Cortex of kidney (tissue), 1 donor: ENCODE measurements at places on chromosomes 2 and 18.

- no peak for DNase-seq
Observed at GRCh38 chr2:170044751-170045478, 133.0 kb upstream of the MYO3B start.

- no peak for DNase-seq
Observed at GRCh38 chr2:70501728-70502127, 51.9 kb downstream of the TGFA start.

GRCh38 chr2:165584126-165584654 is 114.7 kb downstream of the CSRNP3 start:
- no peak for DNase-seq

- no peak for DNase-seq
Observed at GRCh38 chr2:3461801-3462492, 57.4 kb downstream of the ADI1 start.

DNA sequence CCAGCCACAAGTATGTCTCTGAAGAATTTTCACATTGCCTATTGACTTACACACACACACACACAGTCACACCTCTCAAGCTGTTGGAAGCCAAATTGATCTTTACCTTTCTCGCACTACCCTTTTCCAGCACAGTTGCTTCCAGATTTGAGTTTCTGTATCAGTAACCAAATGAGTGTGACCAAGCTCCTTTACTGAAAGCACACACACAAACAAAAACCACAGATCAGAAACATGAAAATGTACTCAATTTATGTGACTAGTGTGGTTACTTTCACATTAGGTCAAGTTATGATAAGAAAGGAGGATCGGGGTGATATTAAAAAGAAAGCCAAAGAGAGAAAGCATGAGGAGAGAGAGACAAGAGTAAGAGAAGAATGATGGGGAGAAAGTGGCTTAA is 993.9 kb upstream of the POU3F3 start:
- DNase-seq, result no peak

- DNase-seq, result no peak
Observed at GRCh38 chr2:98824256-98825019, 93.5 kb upstream of the MGAT4A start.

GRCh38 chr18:55864281-55864680 is 276.3 kb upstream of the TCF4 start:
- no peak for DNase-seq

GRCh38 chr2:12554224-12555011 is 162.3 kb upstream of the TRIB2 start:
- DNase-seq, result no peak

GRCh38 chr2:45134726-45135125 is 125.5 kb upstream of the SIX2 start:
- DNase-seq, result no peak

GRCh38 chr18:9095297-9096006 is 7.0 kb upstream of the NDUFV2 start:
- DNase-seq, result no peak

GRCh38 chr2:58182527-58182926 is 58.6 kb downstream of the FANCL start:
- DNase-seq, result no peak

DNA sequence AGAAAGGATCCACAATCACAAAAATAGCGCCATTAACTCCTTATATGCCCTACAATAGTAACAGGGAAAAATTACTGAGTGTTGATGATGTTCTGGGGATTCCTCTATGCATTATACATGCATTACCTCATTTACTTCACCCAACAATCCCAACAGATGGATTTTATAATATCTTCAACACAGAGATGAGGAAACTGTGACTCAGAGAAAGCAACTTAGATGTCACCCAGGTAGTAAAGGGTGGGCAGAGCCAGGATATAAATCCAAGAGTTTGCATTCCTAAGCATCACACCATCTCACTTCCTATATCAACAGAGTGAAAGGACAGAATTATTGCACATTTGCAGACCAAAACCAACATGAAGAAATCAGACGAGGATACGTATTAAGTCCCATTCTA is 144.2 kb downstream of the TCF4 start:
- DNase-seq, result no peak

DNA sequence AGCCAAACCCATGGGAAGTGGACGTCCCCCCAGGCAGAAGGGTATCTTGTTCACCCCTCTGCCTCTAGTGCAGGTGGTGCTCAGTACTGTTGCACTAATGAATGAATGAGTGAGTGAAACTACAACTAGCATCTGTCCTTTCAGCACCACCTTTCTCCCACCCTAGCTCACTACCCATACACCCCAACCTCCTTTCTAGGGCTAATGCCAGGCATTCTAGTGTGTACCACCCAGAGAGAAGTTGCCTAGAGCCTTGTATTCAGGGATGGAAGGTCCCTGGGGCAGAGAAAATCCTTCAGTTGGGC is 22.5 kb downstream of the CCT7 start:
- DNase-seq, result no peak

DNA sequence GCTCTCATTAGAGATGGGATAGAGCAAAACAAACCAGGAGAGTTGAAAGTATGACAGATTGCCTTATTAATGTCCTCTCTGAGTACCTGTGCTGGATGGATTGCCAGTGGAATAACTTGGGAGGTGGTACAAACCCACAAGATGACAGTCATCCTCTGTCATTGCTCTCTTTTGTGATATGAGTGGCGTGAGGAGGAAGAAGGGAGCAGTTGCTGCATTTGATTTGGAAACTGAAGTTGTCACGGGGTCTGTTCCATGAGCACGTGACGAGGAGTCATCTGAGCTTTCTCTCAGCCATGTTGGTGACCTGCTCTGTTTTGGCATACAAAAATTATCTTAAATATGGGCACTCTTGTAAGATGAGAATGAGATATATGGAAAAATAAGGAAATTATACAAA is 204.9 kb downstream of the FAM210A start:
- no peak for DNase-seq

- no peak for DNase-seq
Observed at GRCh38 chr2:207241198-207241597, 75.5 kb upstream of the KLF7 start.

DNA sequence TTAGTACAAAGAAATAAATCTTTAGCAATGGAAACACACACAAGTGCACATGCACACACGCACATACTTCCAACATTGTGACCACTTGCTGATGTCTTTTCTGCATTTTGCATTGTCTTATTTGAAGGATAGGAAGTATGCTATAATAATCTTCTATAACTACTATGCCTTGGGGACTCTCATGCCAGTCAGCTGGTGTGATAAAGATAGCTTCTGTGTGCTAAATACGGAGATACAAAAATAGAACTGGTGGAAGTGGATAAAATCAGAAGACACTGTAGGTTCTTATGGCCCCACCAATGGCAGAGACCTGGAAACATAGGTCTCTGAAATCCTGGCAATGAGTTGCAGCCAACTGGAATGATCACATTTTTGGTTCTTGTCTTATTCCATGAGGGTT is 31.5 kb upstream of the RASGRP3 start:
- DNase-seq, result no peak

- no peak for DNase-seq
Observed at GRCh38 chr2:269356-270030, 4.7 kb downstream of the ACP1 start.

DNA sequence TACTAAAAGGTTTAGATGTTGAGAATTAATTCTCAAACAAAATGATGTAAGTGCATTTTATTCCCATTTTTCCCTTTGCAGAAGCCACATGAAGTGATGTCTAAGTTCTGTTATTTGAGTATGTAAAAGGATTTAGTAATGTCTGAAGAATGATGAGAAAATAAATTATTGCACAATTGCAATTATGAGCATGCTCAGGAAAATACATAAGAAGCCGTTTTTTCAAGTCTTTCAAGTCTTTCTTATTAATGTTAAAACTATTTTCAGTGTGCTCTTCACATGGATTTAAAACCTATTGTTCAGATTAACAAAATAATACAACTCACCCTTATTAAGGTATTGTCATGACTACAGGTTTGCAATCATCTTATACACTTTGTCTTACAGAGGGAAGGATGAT is 331.4 kb upstream of the NETO1 start:
- no peak for DNase-seq

- DNase-seq, result no peak
Observed at GRCh38 chr2:19327496-19327895, 30.9 kb downstream of the OSR1 start.

DNA sequence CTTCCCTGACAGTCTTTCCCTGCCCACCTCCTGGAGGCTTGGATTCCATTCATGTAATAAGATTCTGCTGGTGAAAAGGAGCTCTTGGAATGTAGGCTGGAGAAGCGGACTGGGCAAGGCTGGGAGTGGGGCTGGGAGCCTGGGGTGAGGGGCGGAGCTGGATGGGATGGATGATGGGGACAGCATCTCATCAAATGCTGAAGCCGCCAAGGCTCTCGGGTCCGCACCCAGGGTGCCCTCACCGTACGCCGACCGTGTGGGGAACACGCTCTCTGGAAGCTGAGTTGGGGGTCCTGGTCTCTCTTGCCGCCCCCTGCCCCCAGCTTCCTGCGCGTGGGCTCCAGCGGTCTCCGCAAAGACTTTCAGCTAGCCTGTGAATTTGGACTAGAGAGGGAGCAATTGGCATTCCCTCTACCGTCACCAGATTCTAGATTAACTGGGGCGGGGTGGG is 9.1 kb downstream of the RAX start:
- DNase-seq, result no peak

- no peak for DNase-seq
Observed at GRCh38 chr18:34866739-34867138, 156.6 kb downstream of the DTNA start.

DNA sequence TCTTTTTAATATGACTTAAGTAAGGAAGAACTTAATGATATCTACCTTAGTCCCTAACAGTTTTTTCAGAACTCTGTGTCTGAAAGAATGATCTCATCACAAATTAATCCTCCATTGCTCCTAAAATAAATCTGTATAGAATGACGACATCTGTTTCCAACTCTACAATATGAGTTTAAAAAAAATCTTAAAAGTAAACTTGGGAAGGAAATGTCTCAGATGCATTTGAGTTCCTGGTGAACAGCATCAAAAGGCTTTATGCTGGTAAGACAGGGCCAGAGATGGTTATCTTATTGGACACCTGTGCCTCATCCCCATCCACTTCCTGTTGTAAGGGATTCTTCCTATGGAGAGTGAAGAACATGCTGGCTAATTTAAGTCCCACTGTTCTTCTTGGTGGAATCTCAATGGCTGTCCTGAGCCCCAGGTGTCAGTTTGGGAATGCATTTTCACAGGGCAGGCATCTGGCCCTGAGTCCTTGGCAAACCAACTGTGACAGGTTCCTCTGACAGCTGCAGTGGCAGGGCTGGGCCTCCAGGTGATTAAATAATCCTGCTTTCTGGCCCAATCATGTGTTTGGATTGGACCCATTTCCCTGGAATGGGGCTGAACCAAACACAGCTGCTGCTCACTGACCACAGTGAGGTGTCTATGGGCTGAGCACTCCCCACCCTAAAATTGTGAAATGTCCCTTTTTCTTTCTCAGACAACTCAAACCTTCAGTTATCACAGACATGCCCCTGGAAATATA is 12.9 kb upstream of the NCKAP5 start:
- DNase-seq, result no peak

- no peak for DNase-seq
Observed at GRCh38 chr2:240991378-240992263, 6.8 kb upstream of the SNED1 start.

GRCh38 chr2:205352593-205352992 is 329.7 kb upstream of the NRP2 start:
- DNase-seq, result no peak

GRCh38 chr18:23752363-23752762 is 63.1 kb downstream of the LAMA3 start:
- DNase-seq, result no peak

DNA sequence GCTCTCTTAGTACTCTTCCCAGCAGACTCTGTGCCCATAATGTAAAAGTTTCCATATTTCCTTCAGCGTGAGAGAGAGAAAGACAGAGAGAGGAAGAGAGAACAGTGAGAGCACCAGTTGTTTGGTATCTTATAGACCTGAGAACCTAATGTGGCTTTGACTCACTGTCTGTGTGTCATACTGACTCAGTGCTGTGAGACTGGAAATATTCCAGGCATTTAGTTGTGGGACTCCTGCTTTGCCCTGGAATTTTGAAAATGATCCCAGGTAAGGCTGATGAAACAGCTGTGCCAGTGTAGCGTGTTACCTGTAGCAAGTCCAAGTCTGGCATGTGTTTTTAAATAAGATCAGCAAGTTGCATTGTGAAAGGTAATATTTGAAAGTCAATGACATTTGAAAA is 87.9 kb upstream of the KCNH7 start:
- no peak for DNase-seq

GRCh38 chr2:1620081-1620480 is 124.2 kb downstream of the PXDN start:
- DNase-seq, result no peak

DNA sequence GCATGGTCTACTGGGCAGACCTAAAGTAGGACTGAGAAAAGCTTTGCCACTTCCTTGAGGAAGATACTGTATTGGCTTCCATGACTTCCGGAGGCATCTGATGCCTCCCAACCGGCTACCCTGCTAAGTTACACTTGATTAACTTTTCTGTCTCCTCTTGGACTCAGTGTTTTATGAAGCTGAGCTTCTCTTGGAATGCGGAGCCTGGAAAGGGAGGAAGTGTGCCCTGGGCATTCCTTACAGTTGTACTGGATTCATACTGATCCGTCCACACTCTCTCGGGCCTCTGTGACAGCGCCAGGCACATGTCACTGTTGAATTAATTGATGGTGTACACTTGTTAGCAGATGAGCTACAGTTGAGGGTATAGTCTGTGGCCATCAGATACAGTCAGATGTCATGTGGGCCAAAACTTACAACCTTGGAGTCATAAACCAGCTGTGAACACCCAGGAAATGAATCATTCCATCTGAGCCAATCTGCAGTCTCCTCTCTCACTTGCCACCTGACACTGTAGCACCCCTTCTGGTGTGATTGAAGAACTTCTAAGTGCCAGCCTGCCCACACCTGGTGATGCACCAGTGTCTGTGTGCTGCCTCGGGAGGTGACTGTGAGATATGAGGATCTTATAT is 122.5 kb downstream of the FHOD3 start:
- DNase-seq, result no peak

DNA sequence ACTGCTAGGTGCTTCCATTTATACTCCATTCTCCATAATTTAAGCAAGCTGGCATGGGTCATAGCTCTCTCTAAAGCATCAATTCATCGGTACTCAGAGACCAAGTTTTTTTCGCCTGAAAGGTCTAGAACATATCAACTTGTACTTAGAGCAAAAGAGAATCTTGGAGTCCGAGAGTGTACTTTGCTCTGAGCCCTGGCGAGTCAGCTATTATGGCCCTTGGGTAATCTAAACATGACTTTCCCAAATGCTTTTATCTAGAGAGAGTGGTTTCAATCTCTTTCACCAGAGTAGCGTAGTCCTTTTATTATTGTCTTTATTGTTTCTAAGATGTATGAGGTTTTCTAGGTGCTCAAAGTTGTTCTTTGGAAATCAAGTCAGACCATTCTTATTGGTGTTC is 34.4 kb downstream of the MAIP1 start:
- DNase-seq, result no peak

GRCh38 chr2:22274661-22275060 is 1110.3 kb upstream of the KLHL29 start:
- no peak for DNase-seq

GRCh38 chr2:95305380-95306061 is 8.4 kb downstream of the KCNIP3 start:
- no peak for DNase-seq
